ENCODE measurements at places on chromosomes 4 and X.

DNA sequence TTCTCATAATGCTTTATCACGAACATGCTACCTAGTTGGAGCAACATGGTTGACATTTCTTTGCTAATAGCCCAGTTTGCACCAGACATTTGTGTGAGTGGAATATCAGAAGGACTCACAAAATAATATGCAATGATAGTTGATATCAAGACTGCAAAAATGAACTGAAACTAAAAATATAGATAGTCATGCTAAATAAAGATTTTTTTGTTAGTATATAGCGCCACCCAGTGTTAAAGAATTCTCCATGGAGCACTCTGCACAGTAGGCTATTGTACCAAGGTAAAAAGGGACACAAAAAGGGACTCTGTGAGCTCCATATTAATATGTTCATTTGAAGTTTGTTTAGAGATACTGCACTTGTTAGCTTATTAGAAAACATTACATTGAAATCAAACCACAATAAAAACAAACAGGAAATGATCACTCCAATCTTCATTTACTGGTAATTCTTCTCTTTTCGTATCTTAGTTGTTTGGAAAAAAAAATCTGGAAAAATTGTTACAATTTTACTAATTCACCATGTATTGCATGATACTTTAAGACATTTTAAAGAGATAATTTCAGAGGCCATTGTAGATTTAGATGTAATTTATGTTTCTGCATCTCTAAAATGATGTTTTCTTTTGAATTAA lies 1509.6 kb downstream of the ADGRL3 start:
- no peak for DNase-seq

GRCh38 chr4:56372774-56373173 lies 14.5 kb downstream of the AASDH start:
- DNase-seq, result no peak

DNA sequence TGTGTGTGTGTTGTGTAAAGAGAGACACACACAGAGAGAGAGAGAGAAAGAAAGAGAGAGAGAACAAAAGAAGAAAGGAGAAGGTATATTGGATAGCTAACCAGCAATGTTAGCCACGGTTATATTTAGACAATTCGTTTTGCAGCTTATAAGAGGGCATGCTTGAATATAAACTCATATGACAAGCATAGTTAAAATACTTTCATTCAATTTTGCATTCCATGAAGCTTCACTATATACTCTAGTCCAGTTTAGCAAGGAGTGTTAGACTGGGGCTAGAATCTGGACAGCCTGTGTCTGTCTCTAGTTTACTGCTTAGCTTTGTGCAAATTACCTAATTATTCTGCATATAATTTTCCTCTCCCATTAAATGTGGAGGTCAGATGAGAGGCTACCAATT lies 525.9 kb upstream of the ZFP42 start:
- no peak for DNase-seq

GRCh38 chr4:66923081-66923865 lies 622.0 kb downstream of the CENPC start:
- no peak for DNase-seq

DNA sequence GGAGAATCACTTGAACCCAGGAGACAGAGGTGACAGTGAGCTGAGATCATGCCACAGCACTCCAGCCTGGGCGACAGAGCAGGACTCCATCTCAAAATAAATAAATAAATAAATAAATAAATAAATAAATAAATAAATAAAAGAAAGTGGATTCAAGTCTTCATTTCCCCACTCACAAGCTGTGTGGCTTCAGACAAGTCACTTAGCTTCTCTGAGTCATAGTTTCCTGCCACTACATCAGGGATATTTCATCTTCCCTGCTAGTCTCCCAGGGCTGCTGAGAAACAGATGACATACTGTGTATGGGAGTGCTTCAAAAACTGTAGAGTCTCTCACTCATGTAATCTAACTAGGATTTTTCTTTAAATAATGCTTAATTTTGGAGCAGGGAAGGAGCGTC lies 37.2 kb downstream of the TBC1D9 start:
- no peak for DNase-seq

DNA sequence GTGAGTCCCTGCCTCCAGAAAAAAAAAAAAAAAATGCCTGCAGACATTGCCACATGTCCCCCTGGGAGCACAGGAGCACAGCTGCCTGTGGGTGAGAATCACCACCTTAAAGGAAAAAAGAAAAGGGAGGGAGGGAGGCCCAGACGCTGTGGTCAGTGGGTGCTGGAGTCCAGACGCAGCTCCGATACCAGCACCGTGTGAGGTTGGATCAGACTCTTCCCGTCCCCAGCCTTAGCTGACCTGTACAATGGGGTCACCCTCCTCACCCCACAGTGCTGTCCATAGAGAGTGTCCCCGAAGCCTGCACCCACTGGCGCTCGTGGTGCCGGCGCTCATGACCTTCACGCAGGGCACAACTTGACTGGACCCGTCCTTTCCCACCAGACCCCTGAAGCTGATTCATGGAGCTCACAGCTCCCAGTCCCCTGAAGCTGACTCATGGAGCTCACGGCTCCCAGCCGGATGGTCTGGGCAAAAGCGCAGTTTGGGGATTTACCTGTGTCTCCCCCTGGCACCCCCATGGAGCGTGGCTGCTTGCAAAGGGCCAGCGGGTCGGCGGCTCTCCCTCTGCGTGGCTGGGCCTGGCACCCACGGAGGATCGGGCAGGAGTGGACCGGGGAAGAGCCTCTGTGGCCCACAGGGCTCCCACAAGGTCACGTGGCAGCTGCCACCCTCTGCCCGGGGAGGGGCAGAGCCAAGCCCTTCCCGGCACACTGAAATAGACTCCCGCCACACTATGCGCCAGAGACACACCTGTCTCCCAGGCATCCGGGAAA lies 31.4 kb downstream of the ABLIM2 start:
- no peak for DNase-seq

DNA sequence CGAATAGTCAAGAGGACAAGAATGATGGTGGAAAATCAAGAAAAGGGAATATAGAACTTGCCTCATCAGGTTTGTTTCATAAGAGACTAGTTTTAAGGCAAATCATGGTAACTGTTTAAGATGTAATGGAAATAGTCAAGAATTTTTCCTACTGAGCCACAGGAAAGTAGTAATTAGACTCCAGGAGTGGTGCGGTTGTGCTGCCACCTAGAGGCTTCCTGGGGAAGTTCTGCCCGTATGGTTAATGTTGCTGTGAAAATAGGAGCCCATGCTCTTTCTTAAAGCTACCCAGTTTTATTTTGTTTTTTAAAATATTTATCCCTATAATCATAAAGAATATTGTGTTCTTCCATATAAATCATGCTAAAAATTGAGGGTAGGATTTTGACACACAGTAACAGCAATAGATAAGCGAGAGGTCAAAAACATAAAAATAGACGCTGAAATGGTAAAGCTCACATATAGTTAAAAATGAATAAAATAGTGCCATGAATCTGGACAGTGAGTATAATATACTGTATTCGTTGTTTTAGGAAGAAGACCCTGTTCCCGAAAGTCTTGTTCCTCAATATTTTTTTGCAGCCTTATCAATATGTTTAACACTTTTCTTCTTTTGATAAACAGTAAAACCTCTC lies 87.0 kb downstream of the PHOX2B start:
- DNase-seq, result peak; percentile 83

- DNase-seq, result no peak
These were observed 41.0 kb upstream of the UCP1 start for GRCh38 chr4:140609548-140610425.

GRCh38 chr4:136009258-136009832 lies 1522.9 kb downstream of the PCDH18 start:
- DNase-seq, result no peak

DNA sequence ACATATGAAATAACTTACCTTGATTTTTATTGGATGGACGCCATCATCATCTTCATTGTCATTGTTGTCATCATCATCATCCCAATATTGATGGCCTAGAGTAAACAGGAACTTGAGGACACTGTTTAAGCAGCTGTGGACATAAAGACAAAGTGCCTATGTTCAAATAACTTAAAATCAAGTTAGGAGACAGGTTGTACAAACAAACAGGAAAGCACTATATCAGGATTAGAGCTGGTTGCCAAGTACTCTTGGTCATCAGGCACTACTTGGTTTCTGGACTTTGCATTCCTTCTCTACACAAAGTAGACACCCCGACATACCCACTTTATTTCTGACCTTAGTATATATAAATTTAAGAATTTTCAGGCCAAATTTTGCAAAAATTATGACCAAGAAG lies 608.6 kb downstream of the KLHL13 start:
- DNase-seq, result no peak

DNA sequence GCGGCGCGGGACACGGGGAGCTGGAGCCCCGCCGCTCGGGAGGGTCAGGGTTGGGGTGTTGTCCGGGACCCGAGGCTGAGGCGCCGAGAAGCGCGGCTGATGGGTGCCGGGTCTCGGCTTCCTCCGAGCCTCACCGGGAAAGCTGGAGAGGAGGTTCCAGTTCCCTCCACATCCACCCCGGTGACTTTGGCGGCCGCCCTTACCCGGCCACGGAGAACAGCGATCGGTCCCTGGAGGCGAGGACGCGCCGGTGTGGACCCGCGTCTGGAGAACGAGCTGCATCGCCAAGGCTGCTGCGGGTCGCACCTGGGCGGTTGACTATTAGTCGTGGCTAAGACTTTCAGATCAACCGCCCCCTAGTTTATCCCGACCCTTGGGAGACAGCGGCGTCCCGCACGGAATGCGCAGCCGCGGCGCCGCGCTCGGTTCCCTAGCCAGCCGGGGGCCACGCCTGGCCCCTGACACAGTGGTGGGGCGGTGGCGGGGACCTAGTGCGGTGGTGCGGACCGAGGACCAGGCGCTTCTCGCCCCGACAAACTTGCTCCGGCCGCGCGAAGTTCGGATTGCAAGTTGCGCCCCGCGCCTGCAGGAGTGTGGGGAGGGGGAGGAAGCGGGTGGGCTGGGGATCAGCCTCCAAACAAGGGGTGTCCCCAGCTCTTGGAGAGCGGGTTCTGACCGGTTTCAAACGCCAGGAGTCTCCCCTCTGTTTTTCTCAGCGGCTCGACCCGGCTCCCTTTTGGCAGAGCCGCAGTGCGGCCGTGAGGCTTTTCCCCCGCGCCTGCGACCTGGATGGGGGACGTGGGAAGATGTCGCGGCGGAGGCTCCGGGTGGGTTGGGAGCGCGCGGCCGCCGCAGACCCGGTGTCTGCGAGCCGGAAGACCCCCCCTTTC lies 568 bp downstream of the FHDC1 start:
- DNase-seq, result peak; percentile 49

- no peak for DNase-seq
These were observed 196.7 kb downstream of the HS3ST1 start for GRCh38 chr4:11232015-11232414.

DNA sequence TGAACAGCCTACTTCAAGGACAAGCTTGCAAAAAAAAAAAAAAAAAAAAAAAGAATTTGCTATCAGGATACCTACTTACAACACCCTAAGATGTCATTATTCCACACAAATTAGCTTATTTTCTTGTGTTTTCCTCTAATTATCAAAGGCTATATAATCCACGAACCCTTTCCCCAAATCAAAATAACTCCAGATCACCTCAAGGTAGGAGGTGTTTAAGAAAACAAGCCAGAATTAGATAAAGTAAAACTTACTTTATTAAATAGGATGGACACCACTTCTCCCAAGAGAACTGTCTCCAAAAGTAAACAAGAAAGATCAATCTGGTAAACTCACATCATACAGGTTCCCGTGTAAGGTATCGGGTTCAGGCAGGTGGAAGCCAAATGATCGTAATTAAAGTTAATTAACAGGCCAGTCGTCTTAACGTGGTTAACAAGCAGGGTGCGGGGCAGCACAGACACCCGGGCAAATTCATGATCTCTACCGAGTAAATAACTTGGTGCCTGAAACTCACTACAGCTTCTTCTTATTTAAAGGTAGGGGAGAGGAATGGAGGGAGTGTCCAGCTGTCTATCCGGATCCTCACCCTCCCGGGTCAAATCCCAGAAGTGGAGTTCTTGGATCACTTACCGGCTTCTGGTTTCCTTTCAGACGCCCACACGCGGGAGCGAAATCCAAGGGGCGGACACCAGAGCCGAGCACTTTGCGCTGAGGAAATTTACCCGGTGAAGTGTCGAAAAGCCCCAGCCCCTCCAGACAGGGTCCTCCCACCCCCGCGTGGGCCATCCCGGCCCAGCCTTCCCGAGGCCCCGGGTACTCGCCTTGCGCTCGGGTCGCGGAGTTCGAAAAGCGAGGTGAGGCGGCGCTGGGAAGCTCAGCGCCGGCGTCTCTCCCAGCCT lies 708 bp downstream of the ARAP2 start:
- peak; percentile 57 for DNase-seq

DNA sequence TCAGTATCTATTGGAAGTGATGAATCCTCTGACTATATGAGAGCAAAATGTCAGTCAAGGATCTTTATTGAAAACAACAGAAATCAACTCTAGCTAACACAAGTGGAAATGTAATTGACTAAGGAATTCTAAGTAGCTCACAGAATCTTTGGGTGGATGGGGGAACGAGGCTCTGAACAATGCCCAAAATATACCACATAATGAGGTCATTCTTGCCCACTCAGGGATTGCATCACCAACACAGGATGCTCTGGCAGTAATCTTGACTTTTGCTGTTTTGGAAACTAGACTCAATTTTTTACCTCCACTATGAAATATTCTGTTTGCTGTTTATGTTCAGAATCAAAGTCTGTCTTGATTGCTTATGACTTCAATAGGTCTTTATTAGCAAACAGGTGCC lies 127.4 kb upstream of the UNC5C start:
- DNase-seq, result no peak

GRCh38 chr4:87971866-87972265 lies 3.6 kb upstream of the SPP1 start:
- no peak for DNase-seq

DNA sequence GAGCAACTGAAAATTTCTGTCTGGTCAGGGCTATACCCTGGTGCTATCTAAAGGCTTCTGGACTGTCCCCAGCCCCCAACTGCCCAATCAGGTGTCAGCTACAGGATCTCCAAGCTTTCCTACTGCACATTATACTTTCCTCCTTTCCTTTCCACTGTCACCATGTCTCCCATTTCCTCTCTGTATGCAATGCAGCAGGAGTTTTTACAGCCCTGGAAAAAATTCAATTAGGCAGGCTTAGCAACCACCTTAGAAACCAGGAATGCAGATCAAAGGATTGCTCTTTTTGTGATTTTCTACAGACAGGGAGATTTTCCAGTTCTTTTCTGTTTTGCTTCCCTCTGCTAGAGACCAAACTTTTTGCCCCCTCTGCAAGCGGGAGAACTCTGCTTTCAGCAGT lies 6.0 kb upstream of the NAF1 start:
- DNase-seq, result no peak

DNA sequence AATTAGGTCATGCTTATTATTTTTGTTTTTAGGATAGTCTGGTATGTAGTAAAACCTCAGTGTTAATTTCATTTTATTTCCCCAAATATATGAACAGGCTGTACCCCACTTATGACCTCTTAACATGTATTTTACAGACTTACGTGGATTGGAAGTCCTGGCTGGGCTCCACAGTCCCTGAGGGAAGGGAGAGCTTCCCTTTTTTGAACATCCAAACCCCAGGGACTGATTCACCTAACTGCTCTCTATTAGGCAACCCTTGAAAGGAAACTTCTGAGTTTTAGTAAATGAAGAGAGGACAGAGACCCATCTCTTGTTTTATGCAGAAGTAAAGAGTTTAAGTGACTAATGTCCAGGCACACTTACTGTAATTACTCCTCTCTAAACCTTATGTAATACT lies 233.1 kb upstream of the SPRY1 start:
- no peak for DNase-seq

- no peak for DNase-seq
These were observed 6.2 kb downstream of the FHDC1 start for GRCh38 chr4:152942346-152942745.

GRCh38 chr4:159016593-159017024 lies 86.3 kb upstream of the RAPGEF2 start:
- DNase-seq, result peak; percentile 39

GRCh38 chr4:52618795-52619590 lies 40.1 kb downstream of the USP46 start:
- DNase-seq, result no peak

- no peak for DNase-seq
These were observed 46.1 kb downstream of the CCDC158 start for GRCh38 chr4:76374798-76375197.
